ENCODE measurements at places on chromosomes 11 and 22. TPM values are rescaled to one million over a fixed set of nuclear protein-coding genes. Genes with fewer than 3 reads are reported as not detected.

DNA sequence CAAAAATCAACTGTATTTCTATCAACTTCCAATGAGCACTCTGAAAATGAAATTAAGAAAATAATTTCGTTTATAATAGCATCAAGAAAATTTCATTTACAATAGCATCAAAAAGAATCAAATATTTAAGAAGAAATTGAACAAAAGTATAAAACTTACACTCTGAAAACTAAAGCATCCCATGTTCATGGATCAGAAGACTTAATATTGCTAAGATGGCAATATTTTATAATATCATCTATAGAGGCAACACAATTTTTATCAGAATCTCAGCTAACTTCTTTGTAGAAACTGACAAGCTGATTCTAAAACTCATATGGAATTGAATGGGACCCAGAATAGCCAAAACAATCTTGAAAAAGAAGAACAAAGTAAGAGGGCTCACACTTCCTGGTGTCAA is 19.9 kb downstream of the NUP160 start:
- H3K27me3 ChIP-seq: no peaks in the 10 kb centered on the region
- H3K36me3 ChIP-seq: peaks cover 42% of the 10 kb centered on the region
- H3K4me3 ChIP-seq: no peak overlapping the region
- no peak for DNase-seq
- no peak overlapping the region for H3K27ac ChIP-seq

GRCh38 chr22:46774253-46774979 is 12.0 kb downstream of the TBC1D22A start:
- no peak for DNase-seq
- peaks cover 35% of the 10 kb centered on the region for H3K4me1 ChIP-seq
- H3K36me3 ChIP-seq: peaks cover 3% of the 10 kb centered on the region
- H3K4me3 ChIP-seq: peak overlapping the region; percentile 26
- no peaks in the 10 kb centered on the region for H3K27me3 ChIP-seq

- no peak for DNase-seq
- no peaks in the 10 kb centered on the region for H3K27me3 ChIP-seq
- no peaks in the 10 kb centered on the region for H3K4me1 ChIP-seq
- H3K36me3 ChIP-seq: no peaks in the 10 kb centered on the region
These were observed 230.2 kb downstream of the NTM start for GRCh38 chr11:131600628-131601027.

- H3K4me3 ChIP-seq: no peak overlapping the region
- no peak overlapping the region for H3K27ac ChIP-seq
- no peaks in the 10 kb centered on the region for H3K36me3 ChIP-seq
- no peak for DNase-seq
These were observed 1.9 kb downstream of the ZFTA start for GRCh38 chr11:63766531-63767235.

DNA sequence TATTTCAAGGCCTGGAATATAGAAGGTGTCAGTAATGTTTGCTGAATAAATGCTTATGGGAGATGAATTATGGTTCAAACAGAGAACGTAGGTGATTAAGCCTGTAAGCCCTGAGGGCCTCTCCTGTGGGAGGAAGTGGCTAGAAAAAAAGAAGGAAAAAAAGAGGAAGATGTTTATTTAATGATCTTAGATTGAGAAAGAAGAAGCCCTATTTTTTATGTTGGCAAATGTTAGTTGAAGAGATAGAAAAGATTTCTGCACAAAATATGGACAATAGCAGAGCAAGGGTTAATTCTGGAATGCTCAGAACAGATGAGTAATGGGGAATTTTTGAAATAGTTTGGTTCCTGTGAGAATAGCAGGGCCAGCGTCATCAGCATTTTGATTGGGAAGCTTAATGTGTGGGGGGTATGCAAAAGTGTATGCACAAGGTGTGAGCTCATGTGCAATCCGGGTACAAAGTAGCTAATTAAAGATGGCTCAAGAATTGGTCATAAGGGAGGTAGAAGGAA is 95.7 kb downstream of the TEAD1 start:
- no peaks in the 10 kb centered on the region for H3K4me1 ChIP-seq
- no peaks in the 10 kb centered on the region for H3K36me3 ChIP-seq
- H3K27ac ChIP-seq: no peak overlapping the region
- no peak for DNase-seq
- peaks cover 5% of the 10 kb centered on the region for H3K27me3 ChIP-seq

- no peaks in the 10 kb centered on the region for H3K27me3 ChIP-seq
- H3K27ac ChIP-seq: no peak overlapping the region
- DNase-seq: no peak
- peaks cover 13% of the 10 kb centered on the region for H3K4me1 ChIP-seq
- H3K4me3 ChIP-seq: peak overlapping the region; percentile 66
These were observed 91.3 kb upstream of the KCNQ1OT1 start for GRCh38 chr11:2791139-2791520.

DNA sequence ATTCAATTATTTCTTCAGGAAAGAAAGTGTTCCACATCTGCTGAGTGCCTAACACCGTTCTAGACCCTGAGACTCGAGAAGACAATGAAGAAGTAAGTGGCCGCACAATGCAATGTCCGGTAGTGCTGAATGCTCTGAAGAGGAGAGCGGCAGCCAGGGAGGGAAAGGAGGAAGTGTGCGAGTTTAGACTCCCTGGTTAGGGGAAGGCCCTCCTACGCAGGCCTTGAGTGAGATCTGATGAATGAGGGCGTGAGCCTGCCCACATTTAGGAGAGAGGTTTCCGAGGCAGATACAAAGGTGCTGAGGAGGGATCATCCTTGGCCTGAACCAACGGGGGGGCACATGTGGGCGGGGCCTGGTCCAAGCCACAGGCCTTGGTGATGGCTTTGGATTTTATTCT is 558.6 kb downstream of the NTM start:
- no peaks in the 10 kb centered on the region for H3K27me3 ChIP-seq
- H3K4me3 ChIP-seq: no peak overlapping the region
- H3K27ac ChIP-seq: no peak overlapping the region
- no peaks in the 10 kb centered on the region for H3K4me1 ChIP-seq
- DNase-seq: no peak

- H3K4me3 ChIP-seq: no peak overlapping the region
- H3K27ac ChIP-seq: no peak overlapping the region
- H3K36me3 ChIP-seq: peaks cover 8% of the 10 kb centered on the region
- peaks cover 61% of the 10 kb centered on the region for H3K4me1 ChIP-seq
- no peak for DNase-seq
- H3K27me3 ChIP-seq: no peaks in the 10 kb centered on the region
These were observed 3.1 kb downstream of the DEAF1 start for GRCh38 chr11:691710-692590.

GRCh38 chr22:37186228-37186996 is 1.6 kb downstream of the C1QTNF6 start:
- H3K27me3 ChIP-seq: no peaks in the 10 kb centered on the region
- DNase-seq: peak; percentile 41
- H3K4me1 ChIP-seq: peaks cover 19% of the 10 kb centered on the region
- peak overlapping the region; percentile 25 for H3K27ac ChIP-seq

DNA sequence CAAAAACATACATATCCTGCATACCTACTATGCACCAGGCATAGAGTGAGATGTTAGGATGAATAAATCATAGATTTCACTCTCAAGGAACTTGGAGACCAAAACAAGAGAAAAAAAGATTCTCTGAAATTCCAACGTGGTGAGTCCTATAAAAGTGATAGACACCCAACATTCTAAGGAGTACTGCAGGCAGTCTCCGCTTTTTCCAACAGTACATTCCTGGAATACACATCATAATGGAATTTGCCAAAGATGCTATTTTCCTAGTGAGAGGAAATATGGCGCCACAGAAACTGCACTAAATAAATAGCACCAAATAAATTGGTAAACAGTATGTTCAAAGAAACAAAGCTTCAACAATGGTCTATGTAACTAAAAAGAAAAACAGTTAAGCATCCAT is 6.0 kb downstream of the TMEM123 start:
- peaks cover 4% of the 10 kb centered on the region for H3K36me3 ChIP-seq
- no peak overlapping the region for H3K4me3 ChIP-seq
- H3K4me1 ChIP-seq: peaks cover 12% of the 10 kb centered on the region

DNA sequence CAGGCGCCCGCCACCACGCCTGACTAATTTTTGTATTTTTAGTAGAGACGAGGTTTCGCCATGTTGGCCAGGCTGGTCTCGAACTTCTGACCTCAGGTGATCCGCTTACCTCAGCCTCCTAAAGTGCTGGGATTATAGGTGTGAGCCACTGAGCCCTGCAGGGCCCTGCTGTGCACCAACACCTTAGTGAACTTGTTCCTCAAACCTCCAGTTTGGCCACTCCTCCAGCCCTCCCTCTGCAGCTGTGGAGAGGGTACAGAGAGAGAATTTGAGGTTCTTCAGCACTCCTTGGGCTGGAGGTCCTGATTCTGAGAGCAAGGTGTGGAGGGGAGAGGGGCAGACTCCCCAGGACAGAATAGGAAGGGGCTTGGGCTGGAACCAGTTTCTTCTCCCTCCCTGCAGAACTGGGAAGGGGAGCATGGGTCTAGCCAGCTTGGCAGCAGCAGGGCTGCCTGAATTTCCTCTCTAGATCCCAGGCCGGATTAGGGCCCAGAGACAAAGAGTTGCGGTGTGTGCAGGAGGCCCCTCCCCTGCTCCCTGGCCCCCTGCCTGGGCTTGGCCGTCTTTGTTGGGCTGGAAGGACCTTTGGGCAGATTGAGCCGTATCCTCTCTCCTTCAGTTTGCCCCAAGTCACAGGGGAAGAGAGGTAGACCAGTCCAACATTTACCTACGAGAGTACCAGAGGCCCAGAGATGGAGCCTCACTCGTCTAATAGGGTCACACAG is 2.3 kb upstream of the PEX16 start:
- DNase-seq: no peak
- H3K36me3 ChIP-seq: no peaks in the 10 kb centered on the region

DNA sequence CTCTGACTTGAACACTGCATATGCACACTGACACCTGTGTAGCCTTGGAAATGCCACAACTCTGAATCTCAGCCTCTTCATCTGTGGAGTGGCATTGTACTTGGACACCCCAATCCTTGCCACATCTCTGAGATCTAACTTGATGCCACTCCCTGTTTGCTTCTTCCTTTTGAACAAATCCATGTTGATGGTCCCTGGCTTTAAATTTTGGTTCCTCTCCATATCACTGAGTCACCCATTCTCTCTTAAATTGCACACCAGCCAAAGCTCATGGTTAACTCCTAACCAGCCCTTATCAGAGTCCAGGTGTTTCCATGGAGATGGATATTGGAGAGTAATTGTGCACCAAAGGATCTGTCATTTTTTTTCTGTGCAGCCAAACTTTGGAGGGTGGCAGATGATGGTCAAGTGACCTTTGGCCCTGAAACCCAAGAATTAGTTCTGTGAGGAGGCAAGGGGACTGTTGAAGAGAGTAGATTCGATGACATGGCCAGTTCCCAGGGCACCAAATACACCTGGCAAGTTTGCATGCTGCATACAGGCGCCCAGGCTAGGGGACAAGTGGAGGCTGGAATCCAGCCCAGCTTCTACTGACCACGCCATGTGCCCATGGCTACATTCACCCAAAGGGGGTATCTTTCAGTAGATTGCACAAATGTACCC is 25.1 kb upstream of the PAMR1 start:
- H3K4me1 ChIP-seq: no peaks in the 10 kb centered on the region
- no peak for DNase-seq
- no peaks in the 10 kb centered on the region for H3K27me3 ChIP-seq
- H3K4me3 ChIP-seq: no peak overlapping the region
- no peaks in the 10 kb centered on the region for H3K36me3 ChIP-seq

DNA sequence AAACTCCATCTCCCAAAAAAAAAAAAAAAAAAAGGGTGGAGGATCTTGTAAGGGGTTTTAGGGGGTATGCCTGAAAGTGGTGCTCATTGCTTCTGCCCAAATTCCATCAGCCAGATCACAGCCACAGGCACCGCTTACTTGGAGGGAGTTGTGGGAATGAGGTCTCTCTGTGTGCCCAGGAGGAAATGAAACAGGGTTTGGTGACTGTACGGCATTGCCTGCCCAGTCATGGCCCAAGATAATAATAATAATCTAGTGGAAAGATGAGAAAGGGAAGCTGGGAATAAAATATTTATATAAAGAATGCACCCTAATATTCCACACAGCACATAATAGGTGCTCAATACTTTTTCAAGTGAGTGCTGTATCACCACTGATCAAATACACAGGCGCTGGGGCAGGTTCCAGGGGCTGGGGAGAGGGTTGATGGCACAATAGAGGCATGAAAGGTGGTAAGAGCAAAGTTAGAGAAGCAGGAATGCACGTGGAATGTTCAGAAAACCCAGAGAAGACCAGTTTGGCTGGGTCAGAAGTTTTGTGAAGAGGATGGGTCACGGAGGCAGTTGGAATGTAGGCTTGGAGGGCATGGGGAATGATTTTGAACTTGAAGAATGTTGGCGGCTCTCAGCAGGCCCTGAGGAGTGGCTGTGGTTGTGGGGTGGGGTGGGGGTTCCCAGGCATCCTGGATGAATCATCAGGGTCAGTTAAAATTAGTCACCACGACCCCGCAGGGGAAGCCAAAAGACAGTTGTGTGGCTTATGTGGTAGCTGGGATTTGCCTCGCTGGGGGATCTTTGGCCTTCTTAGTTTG is 12.5 kb upstream of the MB start:
- H3K36me3 ChIP-seq: no peaks in the 10 kb centered on the region
- peak overlapping the region; percentile 32 for H3K27ac ChIP-seq
- no peaks in the 10 kb centered on the region for H3K4me1 ChIP-seq
- DNase-seq: no peak

DNA sequence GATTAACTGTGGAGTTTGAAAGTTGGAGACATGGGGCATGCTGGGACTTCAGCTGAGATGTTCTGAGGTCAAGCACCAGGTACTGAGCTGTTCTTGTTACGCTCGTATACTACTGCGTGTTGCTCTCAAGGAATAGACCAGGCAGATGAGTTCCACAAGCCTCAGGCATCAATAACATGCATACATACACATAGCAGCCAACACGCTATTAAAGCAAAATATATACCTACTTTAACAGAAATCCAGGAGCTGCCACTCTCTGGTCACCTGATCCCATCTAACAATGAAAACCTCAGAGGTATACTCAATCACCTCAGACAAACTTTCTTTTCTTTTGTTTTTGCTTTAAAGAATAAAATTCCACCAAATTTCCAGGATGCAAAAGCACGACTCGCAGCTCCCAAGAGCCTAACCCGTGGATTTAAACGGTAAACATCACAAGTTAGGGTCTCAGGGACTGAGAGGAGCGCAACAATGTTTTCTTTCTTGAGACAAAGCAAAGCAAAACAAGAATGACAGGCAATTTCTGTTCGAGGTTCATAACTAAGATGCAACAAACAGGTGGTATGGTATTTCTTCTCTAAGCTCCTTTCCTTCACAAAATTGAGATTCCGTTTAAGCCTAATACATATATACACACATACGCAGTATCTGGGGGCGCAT is 16.5 kb downstream of the BLID start:
- H3K27ac ChIP-seq: no peak overlapping the region
- peaks cover 10% of the 10 kb centered on the region for H3K27me3 ChIP-seq
- H3K4me3 ChIP-seq: no peak overlapping the region

RAB30 gene
- 20.1 TPM for total RNA-seq

TRIM29 gene
- total RNA-seq: not detected

CD3D gene
- total RNA-seq: 361 TPM

TRIM48 gene
- total RNA-seq: not detected

ABTB2 gene
- total RNA-seq: 0.93 TPM

CD3E gene
- 596 TPM for total RNA-seq

MPPED2 gene
- total RNA-seq: 8.1 TPM

C11orf97 gene
- total RNA-seq: not detected

ARHGAP20 gene
- total RNA-seq: 0.03 TPM

OR52A5 gene
- total RNA-seq: not detected

NCAPD3 gene
- 35.9 TPM for total RNA-seq

CAPN5 gene
- total RNA-seq: 3.1 TPM

OSBPL5 gene
- 18.1 TPM for total RNA-seq

IGLL1 gene
- 0.64 TPM for total RNA-seq

RPLP2 gene
- 5,493 TPM for total RNA-seq

ADORA2A gene
- 30.1 TPM for total RNA-seq

Data from T-cell (primary cell).